Left lung (tissue), 14 donors: ENCODE measurements at places on chromosomes 6 and 20. TPM values are rescaled to one million over a fixed set of nuclear protein-coding genes. Genes with fewer than 3 reads are reported as not detected.

GRCh38 chr6:19643713-19644112 is 193.5 kb upstream of the ID4 start:
- H3K27me3 ChIP-seq, result no peaks in the 10 kb centered on the region
- no peak overlapping the region for H3K4me3 ChIP-seq
- H3K4me1 ChIP-seq, result no peaks in the 10 kb centered on the region

Gene PGC
- total RNA-seq, result 266 TPM

DNA sequence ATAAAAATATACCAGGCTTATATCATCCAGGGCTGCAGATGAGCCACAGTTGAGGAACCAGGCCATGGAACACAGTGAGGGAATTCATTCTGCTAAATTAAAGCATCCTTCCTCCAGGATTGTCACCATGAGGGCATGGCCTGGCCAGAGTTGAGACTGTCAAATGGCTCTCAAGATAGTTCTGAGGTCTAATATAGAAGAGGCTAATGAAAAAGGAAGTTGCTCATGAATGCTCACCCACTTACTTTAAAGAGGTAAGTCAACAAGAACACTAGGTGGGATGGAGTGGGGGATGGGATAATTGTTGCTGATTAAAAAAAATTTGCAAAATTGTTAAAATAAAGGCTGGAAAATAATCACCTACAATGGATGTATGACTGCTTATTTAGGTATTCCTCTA is 72.0 kb upstream of the GCM1 start:
- no peaks in the 10 kb centered on the region for H3K4me1 ChIP-seq
- H3K27ac ChIP-seq, result no peak overlapping the region
- no peaks in the 10 kb centered on the region for H3K36me3 ChIP-seq
- DNase-seq, result no peak
- no peak overlapping the region for H3K4me3 ChIP-seq

- no peaks in the 10 kb centered on the region for H3K36me3 ChIP-seq
- H3K27me3 ChIP-seq, result peaks cover 16% of the 10 kb centered on the region
- H3K4me3 ChIP-seq, result no peak overlapping the region
- DNase-seq, result no peak
Measured at GRCh38 chr6:52642368-52642767, 28.5 kb upstream of the TMEM14A start.

Gene ABCC10
- total RNA-seq, result 38.5 TPM

GRCh38 chr6:146355521-146356100 is 188.0 kb upstream of the RAB32 start:
- peaks cover 10% of the 10 kb centered on the region for H3K4me1 ChIP-seq
- DNase-seq, result no peak
- no peak overlapping the region for H3K4me3 ChIP-seq
- no peak overlapping the region for H3K27ac ChIP-seq

DNA sequence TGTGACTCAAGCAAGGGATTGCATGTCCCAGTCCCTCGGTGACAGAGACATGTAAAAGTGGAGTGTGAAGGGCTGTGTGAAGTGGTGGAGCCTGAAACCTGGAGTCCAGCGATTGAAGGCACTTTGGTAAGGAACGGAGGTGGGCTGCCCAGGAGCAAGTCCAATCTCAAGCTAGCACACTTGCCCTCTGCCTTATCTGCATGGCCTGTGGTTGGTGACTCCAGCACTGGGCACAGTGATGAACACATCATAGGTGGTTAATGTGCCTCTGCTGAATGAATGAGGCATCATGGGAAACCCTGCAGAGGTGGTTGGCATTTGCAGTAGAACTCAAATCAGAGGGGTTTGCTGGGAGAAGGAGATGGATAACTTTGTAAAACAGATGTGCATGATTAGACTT is 14.9 kb upstream of the ULBP3 start:
- no peak overlapping the region for H3K27ac ChIP-seq
- no peak for DNase-seq
- H3K36me3 ChIP-seq, result no peaks in the 10 kb centered on the region
- H3K27me3 ChIP-seq, result no peaks in the 10 kb centered on the region
- no peak overlapping the region for H3K4me3 ChIP-seq

GRCh38 chr20:45118028-45118427 is 3.1 kb upstream of the WFDC5 start:
- no peak overlapping the region for H3K4me3 ChIP-seq
- H3K27ac ChIP-seq, result no peak overlapping the region
- no peaks in the 10 kb centered on the region for H3K36me3 ChIP-seq
- DNase-seq, result no peak

Gene MDFI
- total RNA-seq, result 45.9 TPM
